ENCODE measurements at places on chromosomes 7 and 10.
A peak's percentile ranks its signal among the peaks of the same experiment; 100 is the strongest.

DNA sequence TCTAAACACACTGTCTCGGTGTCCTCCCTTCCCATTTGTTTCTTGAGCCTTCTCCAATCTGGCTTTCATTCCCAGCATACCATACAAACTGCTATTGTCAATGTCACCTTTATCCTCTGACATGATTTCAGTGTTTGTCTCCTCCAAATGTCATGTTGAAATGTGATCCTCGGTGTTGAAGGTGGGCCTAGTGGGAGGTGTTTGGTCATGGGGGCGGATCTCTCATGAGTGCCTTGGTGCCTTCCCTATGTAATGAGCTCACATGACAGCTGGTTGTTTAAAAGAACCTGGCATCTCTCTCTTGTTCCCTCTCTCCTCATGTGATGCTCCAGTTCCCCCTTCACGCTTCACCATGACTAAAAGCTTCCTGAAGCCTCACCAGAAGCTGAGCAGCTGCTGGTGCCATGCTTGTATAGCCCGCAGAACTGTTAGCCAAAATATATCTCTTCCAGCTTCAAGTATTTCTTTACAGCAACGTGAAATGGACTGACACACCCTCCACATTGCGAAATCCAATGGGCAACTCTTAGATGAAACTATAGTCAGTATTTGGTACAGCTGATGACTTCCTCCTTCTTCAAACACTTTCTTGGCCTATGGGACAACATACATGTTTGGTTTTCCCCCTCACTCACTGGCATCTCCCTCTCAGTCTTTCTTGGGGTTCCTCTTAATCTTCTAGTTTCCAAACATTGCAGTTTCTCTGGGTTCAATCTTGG is 27.8 kb downstream of the RNLS start:
- no peak for DNase-seq

DNA sequence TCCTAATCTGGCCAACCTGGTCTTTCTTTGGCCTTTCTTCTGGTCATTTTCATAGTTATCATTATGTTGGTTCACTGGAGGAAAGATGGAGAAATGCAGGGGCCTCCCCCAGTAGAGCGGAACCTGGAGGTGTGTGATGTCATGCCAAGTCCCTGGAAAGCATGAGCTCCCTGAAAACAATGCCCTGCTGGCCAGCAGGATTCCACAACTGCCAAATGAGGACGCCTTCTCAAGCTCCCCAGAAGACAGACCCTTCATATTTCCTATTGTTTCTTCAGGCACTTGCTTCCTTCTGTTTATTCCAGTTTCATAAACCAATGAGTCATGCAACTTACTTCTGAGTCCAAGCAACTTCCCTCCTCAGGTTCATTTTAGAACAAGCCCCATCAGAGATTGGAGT is 339.0 kb downstream of the GATA3 start:
- DNase-seq = no peak

DNA sequence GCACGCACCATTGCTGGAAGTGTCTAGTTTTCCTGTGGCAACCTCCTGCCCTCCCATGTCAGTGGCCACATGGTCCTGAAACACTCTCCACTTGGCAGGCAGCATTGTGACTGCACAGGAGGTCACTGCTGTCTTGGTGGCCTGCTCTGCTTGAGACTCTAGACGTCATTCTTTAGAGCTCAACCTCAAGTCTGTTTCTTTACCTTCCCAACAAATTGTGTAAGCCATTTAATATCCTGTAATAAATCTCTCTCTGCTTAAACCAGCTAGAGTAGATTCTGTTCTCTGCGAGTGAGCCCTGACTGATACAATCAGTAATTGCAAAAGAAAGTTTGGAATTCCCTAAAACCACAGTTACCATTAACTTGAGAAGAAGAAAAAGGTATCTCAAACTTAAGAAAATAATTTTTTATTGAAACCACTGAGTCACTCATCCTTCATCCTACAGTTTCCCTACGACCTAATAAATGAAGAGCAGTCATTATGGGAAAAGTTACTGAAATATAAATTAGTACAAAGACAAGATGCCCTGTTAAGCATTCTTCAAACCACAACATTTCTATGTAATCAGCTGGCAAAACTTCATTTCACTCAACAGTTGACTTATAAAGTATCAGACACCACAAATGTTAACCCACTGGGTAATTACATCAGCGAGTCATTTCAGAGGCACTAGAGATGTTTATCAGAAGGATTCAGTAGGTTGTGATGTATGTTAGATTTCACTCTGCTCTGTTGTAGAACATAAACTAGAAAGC is 18.0 kb downstream of the SLC25A13 start:
- no peak for DNase-seq

DNA sequence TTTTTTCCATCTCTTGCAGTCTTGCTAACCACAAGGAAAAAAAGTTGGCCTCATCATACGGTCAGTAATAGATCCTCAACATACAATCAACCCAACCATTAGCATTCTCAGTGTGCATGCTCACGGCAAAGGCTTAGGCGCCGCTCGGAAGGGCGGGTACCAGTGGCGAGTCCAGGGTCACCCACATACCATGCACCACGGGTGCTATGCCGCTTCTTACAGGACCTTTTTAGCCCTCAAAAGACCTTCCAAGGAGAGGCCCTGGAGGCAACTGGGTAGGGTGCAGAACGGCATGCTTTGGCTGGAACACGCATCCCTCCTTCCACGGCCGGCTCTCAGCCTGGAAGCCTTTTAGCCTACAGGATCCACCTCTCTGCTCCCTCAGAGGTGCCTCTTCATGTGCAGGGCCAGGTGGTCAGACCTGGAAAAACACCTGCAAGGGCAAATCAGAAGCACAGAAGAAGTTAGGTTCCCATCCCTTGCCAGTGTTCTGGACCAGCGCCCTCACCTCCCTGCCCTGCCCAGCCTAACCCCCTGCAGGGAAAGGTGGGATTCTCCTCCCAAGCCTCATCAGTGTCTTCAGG is 5.8 kb downstream of the KLF6 start:
- DNase-seq = no peak

DNA sequence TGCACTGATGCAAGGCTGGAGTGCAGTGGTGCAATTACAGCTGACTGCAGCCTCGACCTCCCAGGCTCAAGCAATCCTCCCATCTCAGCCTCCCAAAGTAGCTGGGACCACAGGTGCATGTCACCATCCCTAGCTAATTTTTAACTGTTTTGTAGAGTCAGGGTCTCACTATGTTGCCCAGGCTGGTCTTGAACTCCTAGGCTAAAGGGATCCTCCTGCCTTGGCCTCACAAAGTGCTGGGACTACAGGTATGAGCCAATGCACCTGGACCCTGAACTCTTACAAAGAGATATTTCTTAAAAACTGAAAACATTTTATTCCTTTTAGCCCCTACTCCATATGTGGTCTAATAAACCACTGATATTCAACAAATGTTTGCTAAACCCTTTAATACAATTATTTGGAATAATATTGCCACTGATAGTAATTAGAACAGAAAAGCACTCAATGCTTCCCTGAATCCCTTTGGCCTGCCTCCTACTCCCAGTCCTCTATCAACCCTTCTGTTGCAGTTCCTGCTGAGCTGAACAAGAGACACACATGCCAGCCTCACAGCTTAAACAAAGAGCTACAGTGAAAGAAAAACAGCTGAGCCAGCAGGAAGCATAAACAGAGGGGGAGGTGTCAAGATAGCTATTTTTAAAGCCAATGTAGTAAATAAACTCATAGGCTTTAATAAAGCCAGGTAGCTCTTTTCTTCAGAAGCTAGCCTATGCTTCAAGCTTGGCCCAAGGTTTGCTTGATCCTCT is 7.0 kb upstream of the GNAI1 start:
- DNase-seq = peak; percentile 62

DNA sequence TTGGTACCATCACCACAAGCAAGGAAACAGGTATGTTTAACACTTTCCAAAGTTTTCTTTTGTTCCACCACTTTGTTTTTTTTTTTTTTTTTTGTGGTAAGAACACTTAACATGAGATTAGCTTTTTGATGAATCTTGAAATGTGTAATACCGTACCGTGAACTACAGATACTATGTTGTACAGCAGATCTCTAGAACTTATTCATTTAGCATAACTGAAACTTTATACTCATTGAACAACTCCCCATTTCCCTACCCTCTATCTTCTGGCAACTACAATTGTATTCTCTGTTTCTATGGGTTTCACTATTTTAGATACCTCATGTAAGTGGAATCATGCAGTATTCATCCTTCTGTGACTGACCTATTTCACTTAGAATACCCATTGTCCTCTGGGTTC is 162.7 kb upstream of the ITGB1 start:
- DNase-seq = no peak

GRCh38 chr10:87868277-87868676 is 4.9 kb downstream of the PTEN start:
- no peak for DNase-seq

DNA sequence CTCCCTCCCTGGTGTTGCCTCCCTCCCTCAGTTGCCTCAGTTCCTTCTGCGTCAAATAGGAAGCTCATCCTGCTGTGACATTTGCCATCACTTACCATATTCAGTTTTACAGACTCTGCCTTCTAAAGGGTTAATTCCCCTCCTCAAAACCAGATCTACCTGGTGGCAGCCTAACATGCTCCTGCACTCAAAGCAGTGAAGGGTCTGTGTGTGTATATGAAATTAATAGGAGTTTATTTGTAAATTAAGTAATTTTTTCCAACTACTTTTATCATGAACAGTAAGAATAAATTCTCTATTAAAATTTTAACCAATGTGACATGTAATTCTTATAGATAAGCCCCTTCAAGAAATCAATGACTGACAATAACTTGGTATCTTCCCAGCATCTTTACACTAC is 158.6 kb upstream of the INSYN2A start:
- no peak for DNase-seq

DNA sequence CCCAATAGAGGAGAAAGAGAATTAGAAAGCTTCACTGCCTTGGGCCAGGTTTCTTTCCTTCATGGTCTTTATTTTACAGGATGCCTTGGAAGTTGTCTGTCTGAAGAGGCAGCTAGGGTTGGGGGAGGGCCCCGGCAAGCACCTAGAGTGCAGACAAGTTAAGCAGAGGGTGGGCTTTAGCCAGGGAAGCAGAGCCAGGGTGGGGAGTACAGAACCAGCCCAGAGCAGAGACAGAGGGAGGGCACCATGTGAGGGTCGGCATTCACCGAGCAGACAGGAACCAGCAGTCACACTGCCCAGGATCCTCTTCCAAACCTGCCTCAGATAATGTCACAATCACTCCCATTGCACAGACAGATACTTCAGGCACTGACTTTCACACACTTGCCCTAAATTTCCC is 75.9 kb downstream of the ADARB2 start:
- DNase-seq = no peak

DNA sequence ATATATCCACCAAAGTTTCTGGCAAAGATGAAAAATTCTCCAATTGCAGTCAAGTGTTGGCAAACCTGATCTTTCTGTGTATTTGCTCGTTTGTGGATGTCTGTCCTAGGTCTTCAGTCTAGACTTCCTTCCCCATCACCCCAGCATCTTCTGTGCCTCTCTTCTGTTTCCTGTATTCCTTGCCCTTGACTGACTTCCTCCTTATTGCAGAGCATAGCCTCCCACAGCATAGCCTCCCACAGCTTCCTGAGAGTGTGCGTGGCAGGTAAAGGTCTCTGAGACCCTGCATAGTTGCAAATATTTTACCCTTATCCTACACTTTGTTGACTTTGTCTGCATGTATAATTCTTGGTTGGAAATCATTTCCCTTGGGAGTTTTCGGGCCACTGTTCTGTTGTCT is 18.4 kb downstream of the SLC18A2 start:
- DNase-seq = no peak

- DNase-seq = no peak
Measured at GRCh38 chr7:50962962-50963374, 180.3 kb upstream of the GRB10 start.
